ENCODE measurements at places on chromosomes 11 and 22. TPM values are rescaled to one million over a fixed set of nuclear protein-coding genes. Genes with fewer than 3 reads are reported as not detected.

Gene APOA5
- not detected for total RNA-seq

Gene FGF3
- not detected for total RNA-seq

Gene YPEL4
- total RNA-seq = not detected

Gene COMMD9
- 69.6 TPM for total RNA-seq

Gene PKNOX2
- 0.68 TPM for total RNA-seq

Gene MPEG1
- not detected for total RNA-seq

Gene PIH1D2
- 1.4 TPM for total RNA-seq

Gene C11orf21
- total RNA-seq = not detected
